ENCODE measurements at places on chromosomes 3 and 15.

DNA sequence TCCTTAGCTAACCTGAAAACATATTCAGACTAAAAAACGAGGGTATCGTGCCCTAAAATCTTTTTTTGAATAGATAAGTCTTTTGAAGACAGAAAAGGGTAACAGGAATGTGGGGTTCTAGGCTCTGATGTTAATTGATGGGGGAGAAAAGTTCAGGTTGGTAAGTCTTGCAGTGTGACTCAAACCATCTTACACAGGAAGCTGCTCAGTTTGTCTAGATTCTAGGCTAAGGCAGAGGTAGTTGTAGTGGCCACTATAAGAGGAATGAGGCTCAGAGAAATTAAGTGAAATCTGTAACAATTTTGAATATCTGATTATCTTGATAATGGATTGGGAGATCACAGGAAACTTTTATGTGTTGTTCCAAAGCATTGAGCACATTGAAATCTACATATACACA, 267.9 kb downstream of the PDCD6IP start:
- no peak for DNase-seq

DNA sequence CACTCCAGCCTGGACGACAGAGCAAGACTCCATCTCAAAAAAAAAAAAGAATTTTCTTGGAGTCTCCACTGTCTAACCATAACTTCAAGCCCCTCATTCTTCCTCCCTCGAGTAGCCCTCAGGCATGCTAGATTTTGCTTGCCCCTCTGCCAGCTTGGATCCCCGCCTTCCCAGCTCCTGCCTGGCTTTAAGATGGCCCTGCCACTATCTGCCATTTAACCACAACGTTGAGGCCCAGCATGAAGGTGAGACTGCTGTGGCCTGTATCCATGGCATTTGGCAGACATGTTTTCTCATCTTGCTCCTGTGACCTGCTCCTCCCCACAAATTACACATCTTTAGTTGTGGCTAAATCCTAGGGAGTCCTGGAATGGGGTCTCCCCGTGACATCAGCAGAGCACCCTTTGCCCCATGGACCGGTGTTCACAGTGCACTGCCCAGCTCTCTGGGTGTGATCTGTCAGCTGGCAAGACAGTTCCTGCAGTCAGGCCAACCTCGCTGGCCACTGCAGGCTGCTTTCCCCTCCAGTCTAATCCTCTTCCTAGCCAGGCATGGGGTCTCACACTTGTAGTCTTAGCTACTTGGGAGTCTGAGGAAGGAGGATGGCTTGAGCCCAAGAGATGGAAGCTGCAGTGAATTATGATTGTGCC, 10.4 kb downstream of the VPS18 start:
- DNase-seq = no peak

DNA sequence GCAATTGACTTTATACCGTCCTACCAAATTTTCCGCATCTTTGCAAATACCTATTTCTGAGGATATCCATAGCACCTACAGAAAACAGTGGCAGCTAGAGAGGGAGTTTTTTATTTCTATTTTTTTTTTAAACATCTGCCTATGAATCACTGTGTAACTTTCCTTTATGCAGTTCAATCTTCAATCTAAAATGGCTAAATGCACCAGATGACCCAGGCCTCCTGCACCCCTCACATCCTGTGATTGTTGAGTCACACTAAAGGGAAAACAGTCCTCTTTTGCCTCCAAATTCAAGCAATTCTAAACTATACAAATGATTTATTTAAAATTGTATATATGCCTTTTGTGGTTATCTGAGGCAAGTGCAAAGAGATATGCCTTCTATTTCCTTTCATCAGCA, 20.1 kb upstream of the BCL6 start:
- DNase-seq = no peak

DNA sequence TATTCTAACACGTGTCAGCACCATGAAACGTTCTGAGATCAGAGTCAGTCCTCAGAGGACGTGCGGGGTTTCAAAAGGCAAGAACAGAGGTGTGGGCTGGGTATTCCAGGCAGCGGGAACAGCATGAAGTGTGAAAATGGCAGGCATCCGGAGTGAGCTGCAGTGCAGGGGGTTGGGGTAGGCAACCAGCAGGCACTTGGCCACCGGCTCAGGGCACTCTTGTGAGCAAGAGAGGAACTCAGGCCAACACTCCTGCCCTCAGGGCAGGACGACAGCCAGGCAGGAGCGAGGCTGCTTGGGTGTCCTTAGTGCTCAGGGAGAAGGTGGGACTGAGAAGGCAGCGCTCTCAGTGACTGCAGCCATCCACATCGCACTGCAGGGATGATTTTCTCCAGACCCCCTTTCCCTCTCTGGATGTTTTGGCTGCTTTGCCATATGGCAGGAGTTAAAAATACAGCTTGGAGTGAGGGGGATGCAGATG, 151.1 kb downstream of the NUP210 start:
- DNase-seq = no peak

DNA sequence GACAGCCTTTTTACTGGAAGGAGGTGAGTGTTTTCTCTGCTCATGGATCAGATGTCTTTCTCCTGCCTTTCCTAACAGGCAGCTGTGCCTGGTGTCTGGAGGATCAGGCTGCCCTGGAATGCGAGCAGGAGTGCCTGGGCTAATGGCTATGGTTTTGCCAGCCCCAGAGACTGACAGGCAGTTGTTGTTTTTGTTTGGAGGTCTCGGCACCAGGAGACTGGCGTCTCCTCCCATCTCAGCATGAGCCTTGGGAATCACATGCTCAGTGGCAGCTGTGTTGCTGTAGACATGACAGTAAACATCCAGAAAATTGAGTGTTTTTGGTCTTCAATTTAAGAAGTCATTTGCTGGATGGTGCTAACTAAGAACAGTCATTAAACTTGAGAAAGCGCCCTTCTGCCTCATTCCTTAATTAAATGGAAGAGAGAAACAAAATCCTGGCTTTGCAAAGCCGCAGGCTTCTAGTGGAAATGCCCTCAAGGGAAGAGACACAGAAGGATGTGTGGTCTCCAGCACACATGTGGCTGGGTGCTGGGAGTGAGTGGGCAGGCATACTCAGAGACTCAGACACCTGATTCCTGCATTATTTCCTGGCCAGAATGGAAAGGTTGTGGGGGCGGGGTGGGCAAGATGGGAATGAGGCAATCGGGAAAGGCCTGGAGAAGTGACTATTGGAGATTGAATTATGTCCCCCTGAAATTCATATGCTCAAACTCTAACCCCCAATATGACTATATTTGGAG, 97.0 kb upstream of the NMNAT3 start:
- DNase-seq = no peak

- DNase-seq = no peak
Observed at GRCh38 chr15:74264081-74264501, 28.0 kb downstream of the CCDC33 start.

DNA sequence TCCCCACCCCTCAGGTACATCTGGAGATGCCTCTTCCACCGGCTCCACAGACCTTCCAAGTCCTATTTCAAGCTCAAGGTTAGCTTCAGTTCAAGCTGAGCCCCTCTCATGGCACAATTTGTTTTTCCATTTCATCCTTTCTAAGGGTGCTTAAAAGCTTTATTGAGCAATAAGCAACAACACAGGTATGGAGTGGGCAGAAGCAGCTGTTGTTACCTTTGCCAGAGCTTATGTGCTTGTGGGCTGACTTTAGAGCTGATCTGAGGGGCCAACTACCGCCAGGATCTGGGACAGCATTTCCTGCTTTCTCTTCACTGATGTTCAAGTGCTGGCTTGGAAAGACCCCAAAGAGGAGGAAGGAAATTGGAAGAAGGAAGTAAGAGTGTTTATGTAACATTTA, 140.0 kb upstream of the KLHL25 start:
- DNase-seq = no peak
